ENCODE measurements at places on chromosomes 5 and 9.

DNA sequence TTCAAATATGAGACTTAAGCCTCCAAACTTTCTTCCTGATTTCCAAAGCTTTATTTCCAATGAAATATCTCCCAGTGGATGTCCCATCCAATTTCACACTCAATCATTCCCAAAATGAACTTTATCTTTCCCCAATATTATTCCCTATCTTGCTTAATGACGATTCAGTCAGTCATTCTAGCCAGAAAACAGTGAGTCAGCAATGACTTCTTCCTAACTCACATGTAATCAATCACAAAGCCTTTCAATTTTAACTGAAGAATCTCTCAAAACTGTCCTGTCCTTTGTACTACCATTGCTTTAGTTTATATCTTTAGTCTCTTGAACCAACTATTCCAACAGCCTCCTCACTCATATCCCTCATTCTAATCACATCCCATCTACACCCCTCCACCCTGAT, 34.9 kb downstream of the NSA2 start:
- ATAC-seq = no peak

GRCh38 chr9:93205045-93205768, 21.3 kb downstream of the WNK2 start:
- ATAC-seq = peak; percentile 39

DNA sequence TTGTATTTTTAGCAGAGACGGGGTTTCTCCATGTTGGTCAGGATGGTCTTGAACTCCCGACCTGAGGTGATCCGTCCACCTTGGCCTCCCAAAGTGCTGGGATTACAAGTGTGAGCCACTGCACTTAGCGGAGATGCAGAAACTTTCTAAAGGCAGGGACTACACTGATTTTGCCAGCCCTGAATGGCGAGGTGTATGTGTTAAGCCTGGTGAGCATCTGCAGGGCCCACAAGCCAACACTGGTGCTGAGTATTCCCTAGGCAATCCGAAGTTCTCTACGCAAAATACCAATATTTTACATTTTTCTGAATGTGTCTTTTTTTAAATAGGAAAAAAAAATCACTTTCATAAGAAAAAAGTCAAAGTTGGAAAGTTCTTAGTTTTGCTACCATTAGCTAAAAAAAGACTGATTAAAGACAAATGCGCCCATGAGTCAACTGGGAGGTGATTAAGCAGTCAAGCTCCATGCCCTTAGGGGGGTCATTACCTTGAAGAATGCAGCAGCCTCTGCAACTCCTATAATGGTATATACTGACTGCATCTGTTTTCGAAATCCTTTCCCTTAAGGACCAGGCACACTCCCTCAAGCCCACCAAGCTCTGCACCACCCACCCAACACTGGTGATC, 502.8 kb downstream of the BNC2 start:
- ATAC-seq = no peak

DNA sequence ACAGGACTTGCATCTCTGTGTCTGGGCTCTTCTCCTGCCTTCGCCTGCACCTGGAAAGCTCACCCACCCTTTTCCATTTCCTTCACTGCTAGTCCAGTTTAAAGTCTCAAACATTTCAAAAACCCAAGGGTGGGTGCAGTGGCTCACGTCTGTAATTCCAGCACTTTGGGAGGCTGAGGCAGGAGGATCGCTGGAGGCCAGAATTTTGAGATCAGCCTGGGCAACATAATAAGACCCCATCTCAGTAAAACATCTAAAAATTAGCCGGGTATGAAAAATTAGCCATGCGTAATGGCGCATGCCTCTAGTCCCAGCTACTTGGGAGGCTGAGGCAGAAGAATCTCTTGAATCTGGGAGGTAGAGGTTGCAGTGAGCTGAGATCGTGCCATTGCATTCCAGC, 139.9 kb upstream of the RETREG1 start:
- ATAC-seq = no peak

DNA sequence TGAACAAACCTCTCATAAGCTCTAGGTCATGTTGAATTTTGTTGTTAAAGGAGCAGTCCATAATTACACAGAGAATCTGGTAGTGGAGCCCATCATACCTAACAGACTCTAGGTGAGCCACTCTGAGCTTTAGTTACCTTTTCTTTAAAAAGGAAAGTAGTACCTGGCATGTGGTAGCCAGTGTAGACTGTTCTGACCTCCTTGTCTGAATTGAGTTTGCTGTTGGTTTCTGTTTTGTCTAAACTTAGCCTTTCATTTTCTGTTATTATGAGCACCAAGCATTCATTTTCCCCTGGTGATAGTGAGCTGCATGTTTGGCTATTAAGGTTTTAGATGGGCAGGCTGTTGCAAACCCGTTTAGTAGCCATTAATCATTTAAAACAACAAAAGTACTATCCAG, 112.2 kb downstream of the MAST4 start:
- ATAC-seq = peak; percentile 41

DNA sequence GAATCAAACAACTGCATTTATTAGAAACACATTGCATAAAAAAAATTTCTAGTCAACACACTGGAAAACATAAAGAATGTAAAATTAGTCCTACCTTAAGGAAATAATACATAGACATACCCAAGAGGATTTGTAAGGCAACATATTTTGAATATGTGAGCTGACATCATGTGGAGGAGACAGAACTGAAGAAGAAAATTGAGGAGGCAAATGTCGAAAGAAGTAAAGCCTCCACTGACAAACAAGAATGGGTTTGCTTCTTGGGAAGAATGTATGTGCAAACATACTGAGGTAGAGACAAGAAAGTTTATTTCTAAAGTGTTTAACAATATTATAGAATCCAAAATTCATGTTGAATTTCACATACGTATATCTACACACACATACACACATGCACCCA, 363.0 kb upstream of the PDE4D start:
- no peak for ATAC-seq

DNA sequence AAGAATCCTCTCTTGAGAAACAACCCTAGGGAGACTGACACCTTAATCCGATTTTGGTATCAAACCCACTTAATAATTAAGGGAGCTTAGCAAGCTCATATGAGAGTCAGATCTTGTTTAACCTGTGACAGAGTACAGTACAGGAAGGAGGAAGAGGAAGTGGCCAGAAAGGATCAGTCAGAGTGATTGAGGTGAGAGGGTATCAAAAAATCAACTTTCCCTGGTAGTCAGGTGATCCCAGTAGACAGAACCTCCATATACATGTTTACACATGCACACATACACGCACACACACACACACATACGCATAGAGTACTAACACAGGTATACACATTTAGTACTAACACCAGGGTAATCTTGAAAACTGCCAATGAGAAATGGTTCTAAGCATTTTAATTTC, 56.8 kb downstream of the GLIS3 start:
- ATAC-seq = no peak

GRCh38 chr5:98604721-98605425, 168.6 kb upstream of the RGMB start:
- peak; percentile 36 for ATAC-seq

GRCh38 chr5:7578071-7578470, 182.1 kb downstream of the ADCY2 start:
- no peak for ATAC-seq

DNA sequence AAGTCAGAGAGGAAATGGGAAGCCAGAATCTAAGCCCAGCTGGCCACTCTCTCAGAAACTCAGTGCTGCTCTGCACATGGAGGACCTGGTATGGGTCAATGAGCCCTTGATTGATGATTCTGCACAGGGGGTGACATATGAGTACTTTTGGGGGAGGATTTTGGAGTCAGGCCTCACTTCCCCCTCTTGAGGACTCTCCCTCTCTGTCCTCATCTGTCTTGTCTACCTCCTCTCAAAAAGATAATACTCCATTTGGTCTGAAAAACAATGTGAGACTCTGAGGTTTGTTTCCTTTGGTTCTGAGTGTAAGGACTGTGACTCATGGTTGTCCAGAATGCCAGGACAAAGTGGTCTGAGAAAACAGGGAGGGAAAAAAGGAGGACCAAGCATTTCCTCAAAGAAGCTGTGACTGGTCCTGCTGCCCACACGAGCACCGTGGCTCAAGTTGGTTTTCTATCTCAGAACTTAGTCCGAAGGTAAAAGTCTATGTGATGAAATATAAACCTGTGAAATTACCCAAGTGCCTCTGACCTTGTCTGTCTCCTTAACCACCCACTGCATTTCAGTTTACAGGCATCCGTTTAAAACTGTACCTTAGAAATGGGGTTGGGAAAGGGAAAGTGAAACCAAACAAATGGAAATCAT, 11.1 kb downstream of the TTC39B start:
- ATAC-seq = peak; percentile 62

GRCh38 chr9:93154293-93154903, 20.3 kb upstream of the NINJ1 start:
- no peak for ATAC-seq

Measured in stimulated activated memory B cell treated with anti-CD40 and anti-IgM and Interleukin-4, amounts not matched to agents 10 μg/mL and 1 μg/mL and 100 μg/mL, for 72 hours (primary cell).